PC-3 (cell line): ENCODE measurements at places on chromosomes 1 and 21.

DNA sequence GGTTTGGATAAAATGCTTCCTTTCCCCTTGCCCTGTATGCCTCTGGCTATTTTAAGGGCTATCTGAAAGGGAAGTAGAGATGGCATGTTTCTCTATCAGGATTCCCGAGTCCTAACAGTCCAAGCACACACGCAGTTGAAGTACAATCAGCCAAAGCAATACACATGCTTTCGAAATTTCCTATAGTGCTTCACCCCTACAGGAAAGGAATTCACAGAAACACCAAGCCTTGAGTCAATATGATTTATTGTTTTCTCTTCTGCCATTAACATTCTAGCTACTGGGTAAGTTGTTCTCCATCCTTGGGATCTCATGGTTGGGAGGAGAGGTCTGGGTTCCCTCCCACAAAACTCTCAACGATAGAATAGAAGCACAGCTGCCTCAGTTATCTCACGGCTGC, 8.7 kb downstream of the ITLN1 start:
- no peak for DNase-seq

DNA sequence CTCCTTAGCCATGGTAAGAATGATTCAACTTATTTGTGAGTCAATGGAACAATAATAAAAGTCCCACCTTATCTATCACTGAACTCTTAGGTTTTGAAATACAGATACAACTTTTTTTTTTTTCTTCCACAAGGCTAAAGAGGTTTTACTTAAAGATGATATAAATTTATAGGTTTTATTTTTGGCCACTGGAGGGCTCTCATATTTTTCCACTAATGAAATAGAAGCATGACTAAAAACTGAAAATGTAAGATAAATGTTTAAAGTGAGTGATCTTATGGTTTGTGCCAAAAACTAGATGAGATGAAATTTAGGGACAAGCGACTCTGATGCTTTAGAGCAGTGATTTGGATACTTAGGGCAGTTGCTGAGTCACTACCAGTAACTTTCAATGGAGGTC, 499.0 kb downstream of the NUF2 start:
- DNase-seq = peak; percentile 17

- no peak for DNase-seq
Observed at GRCh38 chr1:235011064-235011598, 117.5 kb downstream of the TOMM20 start.

GRCh38 chr1:169110689-169111447, 4.4 kb downstream of the ATP1B1 start:
- DNase-seq = no peak

- peak; percentile 51 for DNase-seq
Observed at GRCh38 chr1:24085546-24085945, 26.4 kb downstream of the MYOM3 start.

- DNase-seq = peak; percentile 9
Observed at GRCh38 chr1:34711485-34711884, 43.4 kb upstream of the GJB5 start.

- DNase-seq = no peak
Observed at GRCh38 chr1:202259705-202260104, 66.1 kb downstream of the LGR6 start.

DNA sequence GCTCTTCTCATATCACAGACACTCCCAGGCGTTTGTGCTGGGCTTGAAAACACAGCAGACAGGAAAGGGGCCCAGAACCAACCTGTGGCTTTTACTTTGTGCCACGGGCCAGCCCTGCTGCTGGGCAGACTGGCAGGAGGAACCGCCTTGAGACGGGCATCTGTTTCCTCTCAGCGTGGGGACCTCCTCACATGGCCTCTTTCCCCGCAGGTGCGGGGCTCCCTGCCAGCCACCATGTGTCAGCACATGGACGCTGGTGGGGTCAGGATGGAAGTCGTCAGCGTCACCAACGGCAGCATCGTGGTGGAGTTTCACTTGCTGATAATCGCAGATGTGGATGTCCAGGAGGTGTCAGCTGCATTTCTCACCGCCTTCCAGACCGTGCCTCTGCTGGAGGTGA, 47.8 kb downstream of the UMODL1 start:
- no peak for DNase-seq

DNA sequence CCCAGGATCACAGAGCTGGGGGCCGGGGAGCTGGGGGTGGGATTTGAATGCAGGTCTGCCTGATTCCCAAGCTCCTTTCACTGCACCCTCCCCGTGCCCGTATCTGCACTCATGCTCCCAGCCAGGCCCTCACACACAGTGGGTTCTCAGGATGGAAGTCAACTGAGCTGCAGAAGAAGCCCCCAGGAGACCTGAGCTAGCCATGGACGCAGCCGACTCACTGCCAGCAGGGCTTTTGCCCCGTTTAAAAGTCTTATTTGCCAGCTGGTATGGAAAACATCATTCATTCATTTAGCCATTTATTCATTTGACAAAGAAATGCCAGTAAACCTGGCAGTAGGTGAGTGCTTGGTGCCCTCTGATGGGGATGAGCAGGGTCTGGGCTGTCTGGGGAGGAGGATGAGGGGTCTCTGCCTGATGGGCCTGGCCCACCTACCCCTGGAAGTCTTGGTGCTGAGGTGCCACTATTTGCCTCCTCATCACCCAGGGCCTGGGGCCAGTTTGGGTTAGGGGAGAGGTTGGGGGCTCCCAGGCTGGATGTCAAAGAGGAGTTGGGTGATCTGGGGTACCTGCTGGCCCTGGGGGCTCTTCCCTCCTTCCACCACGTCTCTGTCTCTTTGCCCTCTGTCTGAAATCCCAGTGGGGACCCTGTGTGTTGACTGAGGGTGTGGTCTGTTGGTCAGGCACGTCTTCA, 2.8 kb downstream of the TNFRSF1B start:
- no peak for DNase-seq

DNA sequence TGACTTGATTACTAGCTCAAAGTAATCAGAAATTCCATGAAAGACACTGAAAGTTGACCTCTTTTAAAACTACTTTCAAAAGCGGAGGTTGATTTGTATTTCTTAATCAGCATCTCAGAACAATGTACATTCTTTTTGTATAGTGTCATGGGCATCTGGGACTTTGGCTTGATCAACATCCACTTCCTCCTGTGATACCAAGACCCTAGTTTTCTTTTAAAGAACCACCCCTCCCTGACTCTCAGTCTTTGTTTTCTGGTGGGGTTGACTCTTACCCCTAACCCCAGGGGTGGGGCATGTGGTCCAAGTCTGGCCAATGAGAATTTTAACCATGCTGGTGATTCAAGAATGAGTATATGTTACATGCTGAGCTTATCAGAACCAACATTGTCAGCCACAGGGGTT, 21.7 kb upstream of the IRF2BP2 start:
- DNase-seq = peak; percentile 85

DNA sequence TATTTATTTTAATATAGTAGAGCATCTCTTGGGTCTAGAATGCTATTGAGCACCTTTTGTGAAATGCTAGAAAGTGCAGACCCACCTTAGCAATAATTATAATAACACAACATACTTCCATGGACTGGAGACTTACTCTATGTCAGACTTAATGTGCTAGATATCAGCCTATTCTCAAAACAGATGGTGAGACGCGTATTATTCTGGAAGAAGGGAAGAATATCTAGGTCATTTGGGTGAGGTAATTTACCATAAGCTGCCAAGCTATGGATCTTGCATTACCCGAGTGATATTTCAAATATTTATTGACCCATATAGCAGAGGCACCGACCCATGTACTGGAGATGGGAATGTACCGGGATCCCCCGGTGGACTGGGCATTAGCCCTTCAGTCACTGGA, 20.6 kb upstream of the IFNLR1 start:
- no peak for DNase-seq

- peak; percentile 42 for DNase-seq
Observed at GRCh38 chr1:2097386-2098300, 47.4 kb downstream of the PRKCZ start.

DNA sequence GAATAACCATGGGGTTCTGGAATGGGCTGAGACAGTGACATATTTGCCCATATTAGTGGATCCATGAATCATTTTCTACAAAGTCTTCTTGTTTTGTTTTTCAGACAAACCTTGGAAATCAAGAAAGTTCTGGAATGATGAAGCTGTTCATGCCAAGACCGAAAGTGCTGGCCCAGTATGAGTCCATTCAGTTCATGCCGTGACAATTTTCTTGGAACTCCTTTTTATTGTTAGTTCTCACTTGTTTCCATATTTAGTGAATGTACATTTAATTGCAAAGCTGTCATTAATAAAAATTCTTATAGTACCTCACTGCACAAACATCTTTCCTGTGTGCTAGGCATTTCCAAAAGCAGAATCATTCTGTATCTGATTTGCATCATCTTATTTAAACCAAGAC, 100.6 kb upstream of the KCNJ15 start:
- DNase-seq = no peak

DNA sequence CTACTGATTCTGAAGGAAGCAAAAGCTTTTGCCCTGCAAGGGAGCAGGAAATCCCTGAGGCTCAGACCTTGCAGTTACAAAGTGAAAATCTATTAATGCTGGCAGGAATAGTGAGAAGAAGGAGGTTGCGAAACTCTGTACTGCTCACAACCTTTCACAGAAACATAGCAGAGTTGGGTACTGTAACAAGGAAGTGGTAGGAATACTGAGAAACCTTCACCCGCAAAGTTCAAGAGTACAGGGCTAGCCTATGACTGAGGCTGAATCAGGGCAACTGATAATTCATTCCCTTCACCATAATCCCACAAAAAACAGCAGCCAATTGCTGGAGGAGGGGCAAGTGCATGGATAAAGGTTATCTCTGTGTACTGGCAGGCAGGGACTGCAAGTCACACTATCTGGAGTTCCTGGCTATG, 23.9 kb upstream of the KCTD3 start:
- DNase-seq = peak; percentile 70

- no peak for DNase-seq
Observed at GRCh38 chr1:240598216-240599001, 13.5 kb downstream of the GREM2 start.

GRCh38 chr1:174001573-174001972, 20.6 kb downstream of the RC3H1 start:
- no peak for DNase-seq

DNA sequence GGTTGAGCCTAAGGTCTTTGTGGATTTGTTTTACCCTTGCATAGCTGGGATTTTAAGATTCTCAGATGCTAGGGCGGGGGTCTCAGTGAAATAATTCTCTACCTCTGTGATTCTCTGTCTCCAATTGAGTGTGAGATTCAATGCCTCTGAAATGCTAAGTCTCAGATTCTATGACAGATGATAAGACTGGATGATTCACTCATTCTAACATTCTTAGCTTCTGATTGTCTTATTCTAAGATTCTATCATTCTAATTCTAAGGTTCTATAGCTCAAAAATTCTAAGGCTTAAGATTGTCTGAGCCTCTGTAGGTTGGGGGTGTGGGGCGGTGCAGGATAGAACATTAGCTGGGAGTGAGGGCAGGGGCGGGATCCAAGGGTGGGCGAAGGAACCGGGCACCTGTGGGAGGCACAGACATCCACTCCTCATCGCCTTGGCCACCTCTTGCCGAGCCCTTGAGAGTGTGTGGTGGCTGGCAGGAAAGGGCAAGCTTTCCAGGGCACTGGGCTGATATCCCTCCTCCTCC, 29.5 kb downstream of the ADGRB2 start:
- no peak for DNase-seq

- no peak for DNase-seq
Observed at GRCh38 chr1:201758499-201759050, 70.4 kb upstream of the IPO9 start.

GRCh38 chr1:56200442-56200841, 378.9 kb downstream of the PLPP3 start:
- DNase-seq = peak; percentile 68

GRCh38 chr1:32967888-32968568, 3.4 kb upstream of the RNF19B start:
- peak; percentile 35 for DNase-seq

DNA sequence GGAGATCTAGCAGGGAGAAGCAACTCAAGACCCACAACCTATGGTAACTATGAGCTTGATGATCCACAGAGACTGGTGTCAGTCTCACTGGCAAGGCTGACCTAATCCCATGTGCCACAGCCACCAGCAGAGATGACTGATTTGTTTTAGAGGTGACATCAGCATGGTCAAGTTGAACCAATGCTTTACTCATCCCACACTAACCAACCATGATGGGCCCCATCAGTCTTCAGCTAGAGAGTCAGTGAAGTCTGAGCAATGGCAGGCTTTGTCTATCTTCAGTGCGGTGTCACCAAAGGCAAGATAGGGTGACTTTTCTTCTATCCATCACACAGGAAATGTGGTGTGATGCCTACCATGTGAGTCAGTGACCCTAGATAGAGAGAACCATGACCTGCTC, 1470.7 kb downstream of the NCAM2 start:
- no peak for DNase-seq

- peak; percentile 87 for DNase-seq
Observed at GRCh38 chr1:26602378-26602959, 72.9 kb downstream of the RPS6KA1 start.

DNA sequence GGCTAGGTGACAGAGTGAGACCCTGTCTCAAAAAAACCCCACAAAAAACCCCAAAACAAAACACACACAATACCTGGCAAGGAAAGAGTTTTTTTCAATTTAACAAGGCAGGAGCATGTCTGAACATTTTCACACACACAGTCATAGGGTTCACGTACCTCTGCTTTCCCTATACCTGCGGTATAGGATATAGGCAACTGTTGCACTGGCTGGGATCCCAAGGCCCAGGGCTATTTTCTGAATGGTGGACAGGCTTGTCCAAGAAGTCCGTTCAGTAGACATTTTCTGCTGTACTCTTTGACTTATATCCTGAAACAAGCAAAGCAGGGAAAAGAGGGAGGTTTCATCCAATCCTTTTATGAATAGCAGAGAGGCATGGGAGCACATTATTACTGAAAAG, 7.6 kb downstream of the TDRKH start:
- DNase-seq = no peak

DNA sequence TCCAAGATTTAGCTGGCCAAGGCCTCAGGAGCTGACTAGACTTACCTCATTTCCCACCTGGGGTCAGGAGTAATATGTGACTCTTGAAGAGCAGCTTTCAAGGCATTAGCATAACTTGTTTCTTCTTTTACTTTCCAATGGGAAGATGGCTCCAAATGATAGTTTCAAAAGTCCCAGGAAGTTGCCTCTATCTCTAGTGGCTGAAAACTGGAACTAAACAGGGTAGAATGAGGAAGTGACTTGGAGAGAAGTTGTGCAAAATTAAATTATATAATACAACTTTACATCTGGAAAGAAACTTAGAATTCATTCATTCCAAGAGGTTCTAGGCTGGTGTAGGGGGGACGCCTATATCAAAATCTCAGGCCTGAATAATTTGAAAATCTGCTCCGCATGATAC, 250.1 kb upstream of the FMN2 start:
- no peak for DNase-seq
